GM12891 (cell line): ENCODE measurements at places on chromosomes 1 and 21.

- DNase-seq: no peak
Observed at GRCh38 chr21:36661511-36662309, 37.2 kb upstream of the SIM2 start.

DNA sequence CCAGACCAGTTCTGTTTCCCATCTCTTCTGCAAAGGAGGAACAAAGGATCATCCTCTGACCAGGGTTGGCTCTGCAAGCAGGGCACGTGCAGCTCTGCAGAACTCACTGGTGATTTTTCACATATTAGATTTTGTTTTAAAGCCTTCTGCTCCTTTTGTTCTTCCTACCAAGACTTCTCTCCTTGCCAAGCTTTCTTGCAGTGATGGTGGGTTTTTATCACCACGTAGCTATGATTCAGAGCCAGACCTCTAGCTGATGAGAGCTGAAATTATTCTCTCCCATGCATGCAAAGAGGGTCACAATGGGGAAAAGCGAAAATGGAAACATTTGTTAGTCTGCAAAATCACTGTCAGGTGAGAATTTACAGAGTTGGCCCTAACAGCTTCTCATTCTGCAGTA lies 225.2 kb downstream of the KCNH1 start:
- no peak for DNase-seq

DNA sequence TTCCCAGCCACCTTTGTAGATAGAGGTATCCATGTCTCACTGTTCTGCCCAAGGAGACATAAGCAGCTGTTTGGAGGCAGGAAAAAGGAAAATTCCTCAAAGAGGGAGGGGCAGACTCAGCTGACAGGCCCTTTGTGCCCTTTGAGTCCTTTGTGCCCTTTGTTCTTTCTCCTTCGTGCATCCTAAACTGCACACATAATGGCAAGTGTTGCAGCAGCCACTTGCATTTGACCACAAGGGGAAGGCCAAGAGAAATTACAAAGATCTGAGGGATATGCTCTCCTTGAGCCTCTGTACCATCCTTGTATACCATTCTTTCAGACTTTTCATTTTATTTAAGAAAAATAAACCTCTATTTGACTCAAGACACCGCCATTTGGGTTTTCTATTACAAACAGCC lies 71.8 kb upstream of the PKN2 start:
- no peak for DNase-seq

DNA sequence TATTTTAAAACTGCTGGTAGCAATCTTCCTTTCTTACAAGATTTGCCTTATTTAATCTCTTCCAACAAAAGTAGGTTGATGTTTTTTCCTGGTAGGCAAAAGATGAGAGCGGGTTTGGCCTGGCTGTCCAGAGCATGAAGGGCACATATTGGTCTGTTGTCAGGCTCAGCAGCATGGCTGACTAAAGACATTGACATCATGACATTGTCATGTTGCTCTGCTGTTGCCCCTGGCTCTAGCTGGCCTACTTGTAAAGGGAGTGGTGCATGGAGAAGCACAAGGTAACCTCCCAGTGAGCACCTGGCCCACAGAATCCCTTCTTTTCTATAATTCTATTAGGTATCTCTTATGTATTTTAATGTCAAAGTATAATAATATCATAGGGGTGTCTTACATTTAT lies 23.6 kb downstream of the GNPAT start:
- no peak for DNase-seq

DNA sequence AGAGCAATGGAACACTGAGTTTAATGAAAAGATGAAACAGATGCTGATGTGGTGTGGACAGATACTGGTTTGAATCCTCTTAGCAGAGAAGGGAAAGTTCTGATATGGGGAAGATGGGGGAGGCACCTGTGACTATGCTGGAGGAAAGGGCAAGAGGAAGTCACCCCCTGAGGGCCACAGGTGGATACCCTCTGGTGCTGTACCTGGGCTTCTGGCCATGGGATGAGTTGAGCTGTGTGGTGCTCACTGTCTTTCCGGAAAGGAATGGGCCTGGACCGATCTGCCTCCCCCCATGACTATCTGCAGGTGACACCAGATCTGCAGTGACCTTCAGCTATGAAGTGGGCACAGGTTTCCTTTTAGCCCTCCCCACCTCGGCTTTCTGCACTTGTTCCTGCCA lies 52.4 kb downstream of the IER5 start:
- DNase-seq: no peak

- DNase-seq: no peak
Observed at GRCh38 chr1:39890880-39891279, 7.6 kb upstream of the TRIT1 start.

DNA sequence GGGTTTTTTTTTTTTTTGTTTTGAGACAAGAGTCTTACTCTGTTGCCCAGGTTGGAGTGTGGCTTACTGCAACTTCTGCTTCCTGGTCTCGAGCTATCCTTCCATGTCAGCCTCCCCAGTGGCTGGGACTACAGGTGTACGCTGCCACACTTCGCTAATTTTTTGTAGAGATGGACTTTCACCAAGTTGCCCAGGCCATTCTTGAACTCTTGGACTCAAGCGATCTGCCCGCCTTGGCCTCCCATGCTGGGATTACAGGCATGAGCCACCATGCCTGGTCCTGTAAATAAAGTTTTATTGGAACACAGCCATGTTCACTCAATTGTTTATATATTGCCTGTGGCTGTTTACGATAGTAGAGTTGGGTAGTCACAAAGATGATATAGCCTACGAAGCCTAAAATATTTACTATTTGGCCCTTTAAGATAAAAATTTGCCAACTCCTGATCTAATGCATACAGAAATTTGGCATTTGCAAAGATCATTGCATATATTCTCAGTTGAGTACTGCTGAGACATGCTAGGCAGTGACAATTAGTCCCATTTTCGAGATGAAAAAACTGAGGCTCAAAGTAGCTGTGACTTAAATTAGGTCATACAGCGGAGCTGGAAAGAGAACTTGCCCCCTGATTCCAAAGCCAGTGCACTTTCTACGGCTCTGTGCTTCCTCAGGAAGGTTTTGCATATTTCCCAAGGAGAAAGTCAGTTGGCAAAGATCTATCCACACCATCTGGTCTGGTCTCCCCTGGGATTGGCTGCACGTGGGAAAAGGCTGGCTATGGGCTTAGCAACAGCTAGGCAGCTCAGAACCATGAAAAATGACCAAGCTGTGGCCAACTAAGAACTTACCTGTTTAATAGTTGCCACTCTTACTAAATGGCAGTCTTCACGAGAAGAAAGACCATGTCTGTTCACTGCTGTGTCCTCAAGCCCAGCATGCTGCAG lies 19.4 kb downstream of the MECR start:
- no peak for DNase-seq

DNA sequence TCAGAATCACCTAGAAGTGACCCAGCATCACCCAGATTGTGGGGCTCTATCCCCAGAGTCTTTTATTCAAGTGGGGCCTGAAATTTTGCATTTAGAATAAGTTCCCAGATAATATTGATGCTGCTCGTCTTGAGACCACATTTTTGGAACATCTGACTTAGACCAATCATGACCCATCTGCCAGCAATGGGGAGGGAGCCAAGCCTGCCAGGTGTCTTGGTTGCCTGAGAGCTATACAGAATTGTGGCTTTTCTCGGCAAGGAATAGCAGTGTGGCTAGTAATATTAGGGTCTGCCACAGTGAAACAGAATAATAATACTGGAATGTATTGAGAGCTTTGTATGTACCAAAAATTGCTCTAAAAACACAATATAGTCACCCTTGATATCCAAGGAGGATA lies 31.1 kb upstream of the RGS8 start:
- no peak for DNase-seq

GRCh38 chr1:55310505-55310971 lies 95.4 kb upstream of the USP24 start:
- no peak for DNase-seq

GRCh38 chr1:203407296-203407695 lies 56.4 kb upstream of the FMOD start:
- no peak for DNase-seq

DNA sequence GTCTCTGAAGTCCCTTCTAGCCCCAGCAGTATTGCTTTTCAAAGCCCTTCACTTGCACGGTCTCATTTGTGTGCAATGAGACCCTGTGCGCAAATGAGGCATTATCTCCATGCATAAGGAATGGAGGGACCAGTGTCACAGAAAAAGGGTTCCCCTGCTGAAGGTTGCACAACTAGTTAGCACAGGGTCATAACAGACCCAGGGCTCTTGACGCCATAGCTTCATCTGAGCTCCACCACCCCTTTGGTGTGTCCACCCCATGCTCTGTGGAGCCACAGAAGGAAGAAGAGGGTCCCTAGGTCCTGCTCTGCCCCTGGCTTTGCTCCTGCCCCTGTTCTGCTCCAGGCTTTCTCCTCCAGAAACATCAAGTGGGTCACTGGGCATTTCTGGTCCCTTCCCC lies 12.6 kb downstream of the SH2D2A start:
- DNase-seq: no peak

GRCh38 chr1:201295346-201295745 lies 12.0 kb downstream of the PKP1 start:
- no peak for DNase-seq

GRCh38 chr21:14545906-14546480 lies at the start of gene SAMSN1:
Gene SAMSN1, minus strand, starts transcription at chr21:14546315. Its CDS starts 54 bp downstream, at chr21:14546261.
- no peak for DNase-seq

- no peak for DNase-seq
Observed at GRCh38 chr1:75412616-75413015, 198.3 kb downstream of the SLC44A5 start.

DNA sequence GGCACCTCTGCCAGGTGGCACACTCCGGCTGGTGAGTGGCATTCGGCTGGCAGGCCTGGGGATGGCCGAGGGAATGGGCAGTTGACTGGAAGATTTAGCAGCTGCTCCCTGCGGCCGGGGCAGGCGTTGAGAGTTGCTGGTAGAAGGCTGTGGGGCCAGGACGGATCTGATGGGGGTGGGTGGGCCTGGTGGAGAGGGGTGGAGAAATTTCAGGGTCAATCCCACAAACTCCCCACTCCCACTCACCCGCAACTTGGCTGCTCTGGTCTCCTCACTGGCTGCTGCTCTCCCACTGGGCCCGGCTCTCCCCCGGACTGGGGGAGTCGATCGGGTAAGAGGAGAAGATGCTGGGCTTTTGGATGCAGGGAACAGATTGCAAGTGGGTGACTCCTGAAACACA lies 2.1 kb downstream of the PSRC1 start:
- DNase-seq: no peak

GRCh38 chr21:41016472-41016871 lies 151.5 kb upstream of the BACE2 start:
- no peak for DNase-seq

DNA sequence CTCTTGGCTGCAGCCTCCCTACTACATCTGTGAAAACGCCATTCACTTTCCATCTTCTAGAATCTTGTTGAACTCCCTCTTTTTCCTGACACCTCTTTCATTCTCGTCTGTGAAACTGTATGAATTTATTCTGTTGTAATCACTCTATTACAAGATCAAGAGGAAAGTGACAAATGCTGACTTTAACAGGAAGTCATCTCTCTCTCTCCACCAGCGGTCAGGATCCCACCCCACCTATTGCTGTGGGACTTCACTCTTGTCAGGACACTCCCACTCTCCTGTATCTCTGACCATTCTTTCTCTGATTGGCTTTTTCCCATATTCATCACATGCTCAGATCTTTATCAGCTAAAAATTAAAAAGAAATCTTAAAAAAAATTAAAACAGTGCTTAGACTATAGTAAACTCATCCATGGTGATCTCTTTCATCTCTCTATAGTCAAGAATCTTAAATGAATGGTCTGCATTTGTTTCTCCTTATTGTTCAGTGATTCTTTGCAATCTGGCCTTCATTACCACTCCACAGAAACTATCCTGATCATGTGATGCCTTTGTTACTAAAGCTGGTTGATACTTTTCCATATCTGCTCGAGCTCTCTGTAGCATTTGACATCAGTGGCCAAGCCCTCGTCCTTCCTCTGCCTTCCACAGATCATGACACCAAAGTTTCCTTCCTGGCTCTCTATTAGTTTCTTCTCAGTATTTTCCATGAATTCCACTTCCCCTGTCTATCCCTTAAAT lies 113.6 kb downstream of the UCHL5 start:
- no peak for DNase-seq

DNA sequence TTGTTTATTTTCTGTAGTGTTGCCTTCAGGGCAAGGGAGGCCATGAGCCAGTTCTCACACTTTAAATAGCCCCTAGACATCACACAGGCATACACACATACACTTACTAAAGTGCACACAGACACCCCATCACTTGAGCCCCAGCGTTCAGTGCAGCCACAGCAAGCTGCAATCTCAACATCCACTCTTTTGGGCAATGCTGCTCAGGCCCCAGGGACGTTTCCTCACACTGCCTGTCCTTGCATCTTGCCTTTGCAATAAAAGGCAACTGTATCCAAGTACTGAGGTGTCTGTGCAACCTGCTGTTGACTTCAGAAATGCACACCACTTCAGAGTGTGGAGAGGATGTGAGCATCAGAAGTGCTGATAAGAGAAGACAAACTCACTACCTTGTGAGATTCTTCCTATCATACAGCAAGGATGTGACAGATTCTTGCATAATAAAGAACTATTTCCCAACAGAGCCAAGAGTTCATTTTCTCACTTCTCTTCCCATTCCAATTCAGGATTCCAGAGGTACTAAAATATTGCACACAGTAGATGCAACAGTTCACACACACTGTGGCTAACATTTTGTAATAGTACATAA lies 36.2 kb downstream of the IRF2BP2 start:
- no peak for DNase-seq

- DNase-seq: no peak
Observed at GRCh38 chr21:37207441-37208009, 59.6 kb downstream of the VPS26C start.

DNA sequence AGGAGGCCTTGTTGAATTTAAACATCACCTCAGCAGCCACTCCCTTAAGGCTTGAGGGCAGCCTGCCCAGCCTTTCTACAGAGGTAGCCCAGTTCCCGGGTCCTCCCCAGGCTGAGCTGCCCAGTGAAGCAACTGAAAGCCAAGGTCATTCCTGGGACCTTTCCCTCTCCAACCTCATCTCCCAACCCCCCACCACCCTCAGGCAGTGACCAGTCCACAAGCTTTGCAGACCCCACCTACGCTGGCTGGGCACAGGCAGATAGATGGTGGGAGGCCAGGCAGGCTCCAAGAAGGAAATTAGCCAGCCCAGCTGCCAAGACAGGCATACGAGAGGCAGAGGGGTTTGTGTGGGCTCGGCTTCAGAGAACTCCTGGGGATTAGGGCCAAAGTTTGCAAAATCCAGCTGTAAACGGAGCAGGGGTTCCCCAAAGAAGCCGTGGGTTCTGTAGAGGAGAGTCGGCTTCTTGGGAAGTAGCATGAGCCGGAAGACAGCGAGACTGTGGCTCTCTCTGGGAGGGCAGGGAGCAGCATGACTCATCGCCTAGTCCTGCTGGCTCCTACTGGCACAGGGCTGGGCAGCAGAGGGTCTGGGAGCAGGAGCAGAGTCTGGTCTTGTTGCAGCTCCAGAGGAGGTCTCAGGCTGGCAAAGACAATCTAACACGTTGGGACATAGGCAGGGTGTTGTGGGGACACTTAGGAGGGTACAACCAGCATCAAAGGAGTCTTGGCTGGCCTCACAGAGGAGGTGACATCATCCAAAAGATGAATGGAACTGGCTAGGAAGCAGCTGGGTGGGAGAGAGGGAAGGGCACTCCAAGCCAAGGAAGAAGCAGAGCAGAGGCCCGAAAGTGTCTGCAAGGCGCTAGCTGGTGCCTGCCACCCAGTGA lies 2.8 kb upstream of the ZC3H12A start:
- no peak for DNase-seq
